ENCODE measurements at places on chromosomes 1 and 21. TPM values are rescaled to one million over a fixed set of nuclear protein-coding genes. Genes with fewer than 3 reads are reported as not detected.

DNA sequence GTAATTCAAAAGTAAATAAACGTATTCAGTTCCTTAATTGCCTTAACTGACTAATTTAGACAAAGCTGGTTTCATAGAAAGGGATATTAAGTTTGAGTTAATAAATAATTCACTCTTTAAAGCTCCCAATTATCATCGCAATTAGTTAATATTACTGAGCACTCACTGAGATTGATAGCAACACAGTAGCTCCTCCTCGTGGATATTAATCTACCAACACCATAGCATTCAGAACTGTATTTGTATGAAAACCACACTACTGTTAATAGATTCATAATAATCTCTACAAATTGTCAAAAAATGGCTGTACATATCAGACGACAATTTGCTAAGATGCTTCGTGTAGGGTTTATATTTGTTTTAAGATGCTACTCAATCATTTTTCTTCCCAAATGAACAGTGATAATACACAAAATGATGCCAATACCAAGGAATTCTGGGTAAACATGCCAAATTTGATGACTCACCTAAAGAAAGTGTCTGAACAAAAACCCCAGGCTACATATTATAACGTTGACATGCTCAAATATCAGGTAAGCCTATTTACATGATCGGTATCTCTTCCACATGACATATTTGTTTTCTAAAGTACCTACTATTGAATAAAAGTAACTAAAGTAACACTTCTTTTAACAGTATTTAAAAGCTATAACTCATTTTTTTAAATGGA, 18.8 kb upstream of the DYNLT5 start:
- no peak for DNase-seq

GRCh38 chr1:32151319-32151787, 28.1 kb upstream of the TXLNA start:
- no peak for DNase-seq

DNA sequence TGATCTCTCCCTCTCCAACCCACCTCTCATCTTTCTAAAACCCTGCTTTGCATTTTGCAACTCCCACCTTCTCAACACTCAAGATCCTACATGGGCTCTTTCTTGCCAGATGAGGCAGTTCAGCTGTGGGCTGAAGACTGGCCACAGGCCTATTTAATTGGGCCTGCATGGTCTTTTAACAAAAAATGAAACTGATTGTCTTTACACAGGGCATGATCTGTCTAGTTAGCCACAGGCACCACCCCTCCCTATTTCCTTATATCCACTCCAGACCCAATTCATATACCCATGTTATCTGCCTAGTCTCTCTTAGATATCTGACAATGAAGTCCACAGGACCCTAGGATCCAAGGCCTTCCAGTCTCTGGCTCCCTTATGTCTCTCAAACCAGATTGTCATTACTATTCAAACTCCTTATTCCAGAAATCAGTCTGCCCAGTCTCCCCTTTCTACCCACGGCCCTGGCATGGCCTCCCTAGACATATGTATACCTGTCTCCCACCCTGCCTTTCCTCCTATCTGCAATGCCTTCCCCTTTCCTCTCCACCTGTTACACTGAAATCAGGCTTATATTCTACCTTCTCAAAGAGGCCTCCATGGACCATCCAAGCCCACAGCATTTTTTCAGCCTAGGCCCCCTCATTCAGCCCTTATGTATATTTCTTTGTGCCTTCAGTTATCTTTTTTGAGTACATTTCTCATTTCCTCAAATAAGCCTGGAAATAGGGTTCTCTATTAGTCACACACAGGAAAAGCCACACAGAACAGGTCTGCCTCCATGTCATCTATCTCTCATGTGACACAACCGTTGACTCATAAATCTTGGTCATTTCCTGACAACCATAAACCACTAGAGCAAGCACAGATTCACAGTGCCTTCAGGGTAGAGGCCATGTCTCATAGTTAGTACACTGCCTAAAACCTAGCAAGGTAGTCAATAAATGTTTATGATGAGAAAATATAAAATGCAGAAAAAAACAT, 39.0 kb downstream of the LPAR3 start:
- peak; percentile 60 for DNase-seq

GRCh38 chr21:25640202-25640942, 1.3 kb downstream of the JAM2 start:
- DNase-seq = peak; percentile 24

DNA sequence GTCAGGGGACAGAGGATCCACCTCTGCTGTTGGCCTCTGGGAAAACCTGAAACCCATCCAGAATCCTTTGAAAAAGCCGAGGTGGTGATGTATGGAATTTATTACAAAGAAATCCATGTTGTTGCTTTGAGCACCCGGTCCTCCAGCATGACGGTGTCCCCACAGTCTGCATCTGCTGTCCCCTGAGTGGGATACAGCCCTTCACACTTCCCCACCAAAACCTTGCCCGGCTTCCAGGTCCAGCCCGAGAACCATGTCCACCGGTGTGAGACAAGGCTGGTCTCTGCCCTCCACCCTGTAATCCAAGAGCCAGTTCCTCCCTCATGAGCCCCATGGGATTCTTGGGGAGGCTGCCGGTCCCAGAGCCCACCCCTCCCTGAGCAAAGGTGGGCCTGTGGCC, 70.5 kb downstream of the STUM start:
- no peak for DNase-seq

- no peak for DNase-seq
Observed at GRCh38 chr1:3403011-3403345, 51.5 kb upstream of the ARHGEF16 start.

DNA sequence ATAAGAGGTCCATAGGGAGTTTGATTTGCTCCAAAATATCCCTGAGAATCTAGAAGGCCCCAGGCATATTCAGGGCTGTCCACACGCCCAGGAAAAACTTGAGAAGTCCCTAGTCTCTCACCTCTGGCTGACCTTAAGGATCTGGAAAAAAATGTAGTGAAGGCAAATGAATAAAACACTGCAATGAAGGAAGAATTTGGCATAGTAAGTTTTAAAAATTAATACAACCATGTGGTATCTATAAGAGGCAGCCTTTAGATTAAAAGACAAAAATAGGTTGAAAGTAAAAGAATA, 91.3 kb downstream of the COLGALT2 start:
- no peak for DNase-seq

DNA sequence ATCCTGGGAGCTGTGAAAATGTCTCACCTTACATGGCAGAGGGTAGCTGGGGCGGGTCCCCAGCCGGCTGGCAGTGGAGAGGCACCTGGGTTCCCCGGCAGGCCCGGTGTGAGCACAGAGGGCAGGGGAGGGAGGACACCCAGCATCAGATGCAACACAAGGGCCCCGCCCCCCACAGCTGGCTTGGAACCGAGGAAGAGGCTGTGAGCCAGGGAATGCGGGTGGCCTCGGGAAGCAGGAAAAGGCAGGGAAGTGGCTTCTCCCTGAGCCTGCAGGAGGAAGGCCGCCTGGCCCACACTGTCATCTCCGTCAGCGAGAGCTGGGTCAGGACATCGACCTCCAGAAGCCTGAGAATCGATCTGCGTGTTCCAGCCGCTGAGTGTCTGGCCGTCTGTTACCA, 87.3 kb downstream of the SIK1 start:
- no peak for DNase-seq

DNA sequence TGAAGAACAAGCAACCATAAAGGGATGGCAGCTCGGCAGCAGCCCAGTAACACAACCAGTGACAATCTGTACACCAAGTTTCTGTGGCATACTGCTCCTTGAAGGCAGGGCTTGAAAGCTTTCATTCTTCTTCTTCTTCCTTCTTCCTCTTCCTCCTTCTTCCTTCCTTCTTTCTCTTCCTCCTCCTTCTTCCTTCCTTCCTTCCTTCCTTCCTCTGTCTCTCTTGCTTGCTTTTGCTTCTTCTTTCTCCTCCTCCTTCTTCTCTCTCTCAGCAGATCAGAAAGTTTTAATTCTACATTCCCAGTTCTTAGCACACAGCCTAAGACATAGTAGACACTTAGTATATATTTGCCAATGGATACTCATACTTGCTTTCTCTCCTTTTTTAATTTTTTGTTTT, 95.9 kb downstream of the GLUL start:
- DNase-seq = no peak

DNA sequence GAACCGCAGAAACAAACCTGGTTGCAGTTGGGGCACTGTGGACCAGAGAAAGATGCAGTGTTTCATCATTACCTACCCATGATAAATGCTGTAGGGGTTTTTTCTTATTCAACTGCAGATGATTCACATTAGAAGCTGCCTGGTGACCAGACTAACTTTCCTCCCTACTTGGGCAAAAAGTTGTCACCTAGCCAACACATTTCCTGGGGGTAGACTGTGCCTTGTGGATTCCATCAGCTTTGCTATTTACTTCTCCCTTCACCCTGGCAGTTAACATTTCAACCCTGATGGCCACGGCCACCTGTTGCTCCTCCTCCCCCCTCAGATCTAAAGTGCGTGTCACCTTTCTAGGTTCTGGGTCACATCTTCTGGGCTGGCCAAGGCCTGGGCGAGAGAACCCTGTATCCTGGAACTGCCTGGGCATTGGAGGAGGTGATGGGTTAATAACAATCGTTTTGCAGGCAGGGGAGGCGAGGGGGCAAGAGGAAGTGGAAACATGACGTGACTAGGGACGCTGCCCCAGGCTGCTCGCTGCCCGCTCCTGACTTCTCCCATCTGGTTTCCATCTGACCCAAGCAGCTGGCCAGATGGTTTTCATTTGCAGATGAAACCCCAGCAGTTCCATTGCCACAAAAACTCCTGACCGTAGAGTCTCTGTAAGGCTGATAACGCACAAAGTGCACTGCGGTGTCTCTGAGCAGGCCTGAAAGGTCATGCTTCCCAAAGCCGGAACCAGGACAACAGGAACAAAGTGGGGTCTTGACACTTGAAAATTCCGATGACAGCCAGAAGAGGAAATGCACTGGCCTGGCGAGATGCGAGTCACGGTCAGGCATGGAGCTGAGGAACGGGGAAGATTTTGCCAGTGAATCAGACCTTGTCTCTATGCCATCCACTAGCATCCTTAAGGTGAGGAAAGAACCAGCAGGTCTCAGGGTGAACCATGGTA, 36.6 kb downstream of the CAPZB start:
- DNase-seq = peak; percentile 71

- no peak for DNase-seq
Observed at GRCh38 chr1:6600410-6601048, 2.1 kb downstream of the KLHL21 start.

GRCh38 chr1:94143173-94143808, 22.3 kb upstream of the ABCA4 start:
- DNase-seq = no peak

GRCh38 chr1:12453400-12454343, 164.3 kb downstream of the DHRS3 start:
- DNase-seq = peak; percentile 75

GRCh38 chr1:63723602-63724001, 50.2 kb upstream of the ROR1 start:
- no peak for DNase-seq

DNA sequence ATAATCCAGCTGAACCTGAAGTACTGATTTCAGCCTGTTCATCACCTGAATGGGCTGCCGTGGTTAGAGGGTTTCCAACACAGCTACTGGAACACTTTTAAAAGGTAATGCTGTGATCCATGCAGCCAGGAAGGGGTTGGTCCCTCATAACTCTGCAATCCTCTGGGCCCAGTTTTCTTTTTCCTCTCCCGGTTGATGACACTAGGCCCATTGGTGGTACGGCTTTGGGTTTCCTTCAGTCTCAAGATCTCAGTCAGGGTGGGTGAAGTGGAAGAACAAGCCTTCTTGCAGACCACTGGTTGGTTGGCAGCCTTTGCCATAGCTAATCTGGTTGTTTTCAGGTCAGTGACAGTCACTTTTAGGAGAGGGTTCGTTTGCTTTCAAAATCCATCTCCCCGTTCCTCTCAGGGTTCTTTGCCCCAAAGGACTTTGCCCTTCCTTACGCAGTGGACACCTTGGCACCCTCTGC, 502 bp upstream of the SLC35A3 start:
- no peak for DNase-seq

GRCh38 chr1:121443001-121443540, 258.3 kb downstream of the SRGAP2C start:
- no peak for DNase-seq

DNA sequence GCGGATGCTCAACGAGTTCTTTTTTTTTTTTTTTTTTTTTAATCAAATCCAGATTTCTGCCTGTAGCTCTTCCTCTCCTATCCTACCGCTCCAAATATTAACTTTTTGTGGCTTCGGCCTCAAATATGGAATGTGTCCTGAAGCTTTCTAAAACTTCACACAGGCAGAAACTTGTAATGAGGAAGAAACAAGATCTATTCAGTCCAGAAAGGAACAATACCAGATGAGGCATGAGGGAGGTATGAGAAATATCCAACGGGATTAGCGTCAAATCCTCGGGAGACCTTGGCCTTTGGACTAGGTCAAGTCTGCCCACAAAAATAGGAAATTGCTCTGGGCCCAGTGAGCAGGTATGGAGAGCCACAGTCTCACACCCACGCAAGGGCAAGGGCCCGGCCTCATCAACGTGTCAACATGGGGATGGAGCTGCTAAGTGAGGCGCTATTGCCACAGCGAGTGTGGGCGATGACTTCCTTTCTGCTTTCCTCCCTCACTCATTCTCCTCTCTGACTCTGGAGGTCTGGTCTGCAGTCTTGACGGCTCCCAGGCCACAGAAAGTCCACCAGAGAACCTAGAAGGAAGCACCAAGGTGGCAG, 66.6 kb downstream of the BCAR3 start:
- peak; percentile 79 for DNase-seq

DNA sequence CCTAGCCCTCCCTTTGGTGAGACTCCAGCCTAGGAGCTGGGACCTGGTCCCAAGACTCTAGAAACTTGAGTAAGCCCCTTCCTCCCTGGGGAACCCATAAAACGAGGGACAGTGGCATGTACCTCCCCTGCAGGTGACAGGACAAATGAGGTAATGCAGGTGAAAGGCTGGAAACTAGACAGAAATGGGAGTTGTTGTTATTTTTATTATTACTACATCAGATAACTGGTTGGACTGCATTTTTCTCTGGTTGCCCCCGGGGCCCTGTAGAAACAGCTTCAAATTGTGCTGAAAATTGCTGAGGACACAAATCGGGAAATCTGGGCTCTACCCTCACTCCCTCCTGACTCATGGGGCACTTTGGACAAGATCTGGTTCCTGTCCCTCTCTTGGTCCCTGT, 132.3 kb upstream of the WNT4 start:
- DNase-seq = no peak

DNA sequence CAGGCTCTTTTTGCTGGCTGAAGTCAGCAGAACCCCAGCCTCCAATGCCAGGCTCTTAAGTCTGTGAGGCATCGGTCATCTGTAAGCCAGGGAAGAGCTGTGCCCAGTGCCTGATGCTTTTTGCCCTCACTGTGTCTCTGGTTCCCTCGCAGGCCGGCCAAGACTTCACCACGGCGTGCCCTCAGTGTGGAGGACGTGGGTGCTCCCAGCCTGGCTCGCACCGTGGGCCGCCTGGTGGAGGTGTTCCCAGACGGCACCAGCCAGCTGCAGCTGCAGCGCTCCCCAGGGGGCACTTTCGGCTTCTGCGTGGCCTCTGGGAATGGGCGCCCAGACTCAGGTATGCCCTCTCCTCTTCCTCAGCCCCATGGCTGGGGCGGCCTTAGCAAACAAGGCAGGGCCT, 32.5 kb downstream of the KIAA1614 start:
- no peak for DNase-seq

GRCh38 chr1:17621691-17622090, 82.2 kb downstream of the ARHGEF10L start:
- no peak for DNase-seq

GRCh38 chr1:211379446-211379845, 52.8 kb downstream of the TRAF5 start:
- no peak for DNase-seq

The DYRK3 gene
- total RNA-seq = 4.7 TPM

The PHLDA3 gene
- total RNA-seq = 7.9 TPM

The SESN2 gene
- total RNA-seq = 26.0 TPM

The CFH gene
- total RNA-seq = 0.68 TPM

The LYPD8 gene
- not detected for total RNA-seq
